Common myeloid progenitor, CD34-positive (primary cell): ENCODE measurements at places on chromosomes 16 and 17.
A peak's percentile ranks its signal among the peaks of the same experiment; 100 is the strongest.

GRCh38 chr17:34435182-34435928, 72.3 kb upstream of the CCL1 start:
- no peak for DNase-seq

GRCh38 chr17:82228278-82228841, 482 bp upstream of the SLC16A3 start:
- peak; percentile 77 for DNase-seq

DNA sequence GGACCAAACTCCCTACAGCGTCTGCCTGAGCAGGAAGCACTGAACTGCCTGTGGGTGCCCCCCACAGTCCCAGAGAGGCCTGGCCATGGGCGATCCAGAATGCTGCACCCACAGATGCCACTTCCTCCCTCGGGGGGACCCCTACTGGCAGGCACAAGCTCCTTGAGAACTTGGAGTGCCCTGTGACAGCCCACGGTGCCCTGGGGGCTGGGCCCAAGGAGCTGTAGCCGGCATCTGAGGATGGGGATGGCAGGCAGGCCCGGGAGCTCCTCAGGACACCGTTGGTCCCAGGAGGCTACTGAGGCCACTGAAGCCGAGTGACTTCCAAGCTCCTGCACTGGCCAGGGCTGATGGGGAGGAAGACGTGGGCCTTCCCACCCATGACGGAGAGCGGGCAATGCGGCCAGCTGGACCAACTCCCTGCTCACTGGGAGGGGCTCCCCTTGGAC, 15.1 kb upstream of the RASD1 start:
- no peak for DNase-seq

DNA sequence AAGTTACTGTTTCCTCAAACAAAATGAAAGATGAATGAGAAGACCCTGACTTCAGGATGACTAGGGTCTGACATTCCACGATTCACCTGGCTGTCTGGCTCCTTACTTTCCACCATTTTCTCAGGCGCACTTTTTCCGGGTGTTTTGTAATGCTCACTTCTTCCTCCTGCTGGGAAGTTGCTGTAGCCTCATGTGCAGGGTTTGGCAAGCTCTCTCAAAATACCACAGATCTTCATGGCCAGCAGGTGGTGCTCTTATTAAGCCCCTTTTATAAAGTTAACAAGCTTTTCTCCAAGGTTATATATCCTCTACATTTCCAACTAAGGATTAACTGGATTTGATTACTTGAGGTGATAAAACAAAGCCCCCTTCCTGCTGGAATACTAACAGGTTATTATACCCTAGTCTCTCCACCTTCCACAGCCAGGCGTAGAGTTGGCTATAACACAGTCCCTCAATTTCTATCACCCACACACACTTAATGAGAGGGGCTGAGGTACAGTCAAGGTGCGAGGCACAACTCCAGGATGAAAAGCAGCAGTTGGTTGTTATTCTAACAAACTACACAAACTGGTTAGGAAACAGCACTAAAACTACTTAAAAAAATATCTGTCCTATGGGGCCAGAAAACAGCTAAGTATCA, 45.4 kb downstream of the STH start:
- DNase-seq, result peak; percentile 86

DNA sequence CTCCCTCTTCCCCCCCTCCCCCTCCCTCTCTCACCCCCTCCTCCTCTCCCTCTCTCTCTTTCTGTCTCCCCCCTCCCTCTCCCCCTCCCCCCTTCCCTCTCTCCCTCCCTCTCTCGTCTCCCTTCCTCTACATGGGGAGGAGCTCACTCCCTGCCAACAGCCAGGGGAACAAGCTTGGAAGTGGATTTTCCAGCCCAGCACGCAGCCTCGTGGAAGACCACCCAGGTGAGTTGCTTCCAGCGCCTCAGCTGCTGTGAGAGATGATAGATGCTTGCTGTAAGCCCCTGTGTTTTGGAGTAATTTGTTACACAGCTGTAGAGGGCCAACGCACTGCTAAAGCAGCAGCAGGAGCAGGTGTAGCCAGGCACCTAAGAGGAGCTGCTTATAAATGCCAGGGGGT, 20.8 kb downstream of the ACTG1 start:
- DNase-seq, result no peak

- no peak for DNase-seq
Measured at GRCh38 chr17:33118391-33119075, 126.9 kb downstream of the SPACA3 start.

GRCh38 chr16:21277927-21278706, at the start of gene CRYM:
CRYM (minus strand) TSS chr16:21278290; CDS start chr16:21278251, 39 bp downstream.
- peak; percentile 68 for DNase-seq

- DNase-seq, result no peak
Measured at GRCh38 chr17:62024866-62025265, 40.2 kb downstream of the MED13 start.

GRCh38 chr16:75250809-75251279, 580 bp downstream of the BCAR1 start:
- DNase-seq, result no peak

GRCh38 chr17:80998118-80998747, 6.6 kb downstream of the CHMP6 start:
- no peak for DNase-seq

- no peak for DNase-seq
Measured at GRCh38 chr16:87325423-87325858, 8.2 kb upstream of the C16orf95 start.

- DNase-seq, result no peak
Measured at GRCh38 chr17:14169901-14170300, 66.8 kb downstream of the CDRT15 start.

DNA sequence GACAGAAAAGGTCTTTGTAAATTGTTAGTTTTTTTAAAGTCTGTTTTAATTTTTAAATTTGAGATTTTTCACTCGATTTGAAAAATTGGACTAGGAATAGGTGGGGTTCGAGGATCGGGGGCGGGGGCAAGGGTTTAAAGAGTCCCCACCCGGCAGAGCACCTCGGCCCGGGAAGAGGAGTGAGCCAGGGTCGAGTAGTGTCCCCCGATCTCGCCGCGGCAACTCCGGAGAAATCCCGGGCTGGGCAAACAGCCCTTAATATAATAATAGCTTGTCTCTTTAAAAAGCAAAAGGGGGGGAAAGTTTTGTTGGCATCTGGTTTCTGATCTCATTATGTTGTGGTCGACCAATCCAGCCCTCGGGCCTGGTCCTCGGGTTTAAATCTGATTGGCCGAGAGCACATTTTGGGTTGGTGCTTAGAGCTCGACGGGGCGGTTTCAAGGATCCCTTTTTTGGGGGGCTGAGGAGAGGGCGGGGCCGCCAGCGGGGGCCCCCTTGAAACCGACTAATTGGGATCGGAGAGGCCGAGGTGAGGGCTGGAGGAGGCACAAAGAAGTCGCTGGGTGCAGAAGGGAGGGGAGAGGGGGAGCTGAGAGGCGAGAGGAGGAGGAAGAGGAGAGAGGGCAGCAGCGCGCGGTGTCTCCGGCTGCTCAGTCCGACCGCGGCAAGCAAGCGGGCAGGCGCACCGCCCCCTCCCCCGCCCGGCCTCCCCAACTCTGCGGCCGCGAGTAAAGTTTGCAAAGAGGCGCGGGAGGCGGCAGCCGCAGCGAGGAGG, at the start of gene FZD2:
TSS of gene FZD2 (plus strand) at position 653 of the 775 bp plus-strand sequence. CDS start 205 bp downstream, outside the sequence.
- DNase-seq, result peak; percentile 84
